NCI-H2081 treated with DMSO at 0.1 percent for 48 hours (cell line): ENCODE measurements at places on chromosomes 6 and 20.

- DNase-seq, result no peak
Measured at GRCh38 chr6:30880698-30881252, 3.5 kb upstream of the DDR1 start.

- DNase-seq, result no peak
Measured at GRCh38 chr6:18324706-18325042, 60.3 kb upstream of the DEK start.

GRCh38 chr6:4474810-4475209, 301.4 kb upstream of the CDYL start:
- no peak for DNase-seq

GRCh38 chr6:47292944-47293343, 16.8 kb downstream of the TNFRSF21 start:
- no peak for DNase-seq

DNA sequence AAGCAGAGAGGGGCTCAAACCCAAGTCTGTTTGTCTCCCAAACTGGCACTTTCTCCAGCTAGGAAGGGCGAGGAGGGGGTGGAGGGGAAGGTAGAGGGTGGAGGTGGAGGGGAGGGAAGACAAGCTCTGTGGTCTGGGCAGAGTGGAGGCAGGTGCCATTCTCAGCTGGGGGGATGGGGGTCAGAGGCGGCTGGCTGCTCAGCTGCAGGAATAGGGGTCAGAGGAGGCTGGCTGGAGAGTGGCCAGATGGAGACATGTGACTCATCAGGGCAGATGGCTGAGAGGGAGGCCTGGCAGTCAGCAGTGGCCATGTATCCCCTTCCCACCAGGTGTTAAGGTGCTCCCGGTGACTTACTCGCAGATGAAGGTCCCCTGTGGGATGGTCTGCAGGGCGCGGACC, 3.5 kb upstream of the SLC44A4 start:
- no peak for DNase-seq
